ENCODE measurements at places on chromosomes 6 and 20.

DNA sequence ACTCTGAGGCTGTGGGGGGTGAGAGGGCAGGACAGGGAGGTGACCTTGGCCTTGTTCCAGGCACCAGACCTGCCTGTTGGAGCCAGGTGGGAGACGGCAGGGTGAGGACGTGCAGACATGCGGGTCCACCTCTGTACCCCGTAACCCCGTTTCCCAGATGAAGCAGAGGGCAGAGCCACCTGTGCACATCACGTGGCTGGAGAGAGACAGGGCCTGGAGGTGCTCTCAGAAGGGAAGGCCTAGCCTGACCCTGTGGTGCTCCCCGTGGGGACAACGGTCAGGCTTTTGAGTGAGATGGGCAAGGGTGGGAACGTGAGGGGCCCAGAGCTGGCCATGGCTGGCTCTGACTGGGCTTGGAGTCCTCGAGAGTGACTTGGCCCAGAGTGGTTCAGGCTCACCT lies 6.6 kb downstream of the NTSR1 start:
- no peak for DNase-seq

GRCh38 chr20:49615401-49616153 lies 47.6 kb upstream of the PTGIS start:
- no peak for DNase-seq

DNA sequence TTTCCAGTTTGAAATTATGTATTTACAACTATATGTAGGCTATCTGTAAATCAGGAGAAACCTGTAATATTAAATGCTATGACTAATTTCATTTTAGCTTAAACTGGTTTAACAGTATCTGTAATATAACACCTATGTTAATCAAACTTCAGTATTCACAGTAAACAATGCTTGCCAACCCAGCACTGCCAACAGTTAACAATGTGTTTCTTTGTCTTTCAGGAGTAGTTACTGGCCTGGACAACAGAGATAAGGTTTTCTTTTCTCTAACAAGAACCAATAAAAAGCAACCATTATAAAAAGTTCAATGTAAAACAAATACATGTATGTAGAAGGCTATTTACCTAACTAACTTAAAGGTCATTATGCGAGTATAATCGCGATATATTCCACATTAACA lies 158.8 kb downstream of the CDK19 start:
- DNase-seq, result no peak

DNA sequence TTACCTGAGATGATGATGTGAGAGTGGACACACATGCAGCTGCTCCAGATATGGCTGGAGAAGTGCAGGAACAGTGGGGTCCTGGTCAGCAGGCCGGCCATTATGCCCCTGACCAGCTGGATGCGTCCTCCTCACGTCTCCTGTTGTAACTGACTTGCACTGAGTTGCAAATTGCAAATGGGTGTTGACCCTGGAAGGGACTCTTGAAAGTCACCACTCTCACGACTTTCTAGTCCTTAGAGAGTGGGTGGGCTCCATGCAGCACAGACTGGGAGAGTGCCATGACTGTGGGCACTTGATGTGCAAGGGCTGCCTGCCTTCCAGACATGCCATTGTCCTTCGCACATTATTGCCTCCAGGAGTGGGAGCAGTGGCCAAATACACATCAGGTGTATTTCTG lies 10.8 kb downstream of the FAM83D start:
- no peak for DNase-seq

DNA sequence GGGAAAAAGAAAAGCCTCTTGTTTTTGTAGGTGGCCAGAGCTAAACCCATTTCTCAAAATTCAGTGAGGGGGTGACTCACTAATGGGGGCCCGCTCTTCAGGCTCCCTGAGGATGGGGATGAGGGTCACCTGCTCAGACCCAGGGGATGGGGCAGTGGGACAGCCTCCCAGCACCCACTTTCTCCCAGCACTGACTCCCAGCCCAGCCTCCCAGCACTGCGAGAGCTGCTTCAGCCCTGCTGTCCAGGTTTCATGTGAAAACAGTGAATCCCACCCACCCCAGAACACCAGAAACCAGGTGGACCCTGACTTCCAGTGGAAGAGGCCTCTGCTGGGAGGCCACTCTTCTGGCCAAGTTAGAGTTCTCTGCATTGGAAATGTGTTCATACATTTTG lies 362.6 kb downstream of the CDH4 start:
- no peak for DNase-seq

DNA sequence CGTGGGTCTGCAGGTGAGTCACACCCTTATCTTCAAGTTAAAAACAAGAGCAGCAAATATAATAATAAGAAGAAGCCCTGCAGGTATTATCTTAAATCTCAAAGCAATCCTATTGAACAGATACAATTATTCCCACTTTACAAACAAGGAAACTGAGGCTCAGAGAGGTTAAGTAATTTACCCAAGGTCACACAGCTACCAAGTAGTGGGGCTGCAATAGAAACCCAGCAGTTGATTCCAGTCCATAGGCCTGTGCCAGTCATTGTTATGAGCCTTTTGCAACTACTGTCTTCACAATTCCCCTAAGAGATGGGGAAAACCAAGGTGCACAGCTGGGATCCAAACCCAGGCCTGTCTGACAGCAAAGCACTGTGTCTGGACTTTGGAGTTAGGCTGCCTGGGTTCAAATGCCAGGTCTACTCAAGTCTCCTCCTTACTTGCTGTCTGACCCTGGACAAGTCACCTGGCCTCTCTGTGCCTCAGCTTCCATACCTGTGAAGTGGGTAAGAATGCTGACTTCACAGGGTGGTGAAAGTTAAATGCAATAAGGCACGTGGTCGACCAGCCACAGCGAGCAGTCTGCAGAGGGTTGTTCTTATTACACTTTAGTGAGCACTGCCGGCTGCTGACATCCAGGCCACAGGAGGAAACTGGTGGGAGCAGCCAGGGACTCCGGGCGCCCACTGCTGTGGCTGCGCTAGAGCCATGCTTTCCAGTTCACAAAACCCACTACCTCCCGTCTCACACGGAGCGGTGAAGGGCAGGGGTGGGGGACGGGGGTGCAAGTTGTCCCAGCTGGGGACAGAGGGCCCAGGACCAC lies 6.1 kb downstream of the MYL9 start:
- DNase-seq, result no peak

GRCh38 chr6:56448046-56448445 lies 194.6 kb downstream of the DST start:
- DNase-seq, result no peak

- DNase-seq, result no peak
Observed at GRCh38 chr6:144264270-144265060, 20.7 kb upstream of the UTRN start.

- DNase-seq, result no peak
Observed at GRCh38 chr6:1606780-1607515, 2.8 kb upstream of the FOXC1 start.

DNA sequence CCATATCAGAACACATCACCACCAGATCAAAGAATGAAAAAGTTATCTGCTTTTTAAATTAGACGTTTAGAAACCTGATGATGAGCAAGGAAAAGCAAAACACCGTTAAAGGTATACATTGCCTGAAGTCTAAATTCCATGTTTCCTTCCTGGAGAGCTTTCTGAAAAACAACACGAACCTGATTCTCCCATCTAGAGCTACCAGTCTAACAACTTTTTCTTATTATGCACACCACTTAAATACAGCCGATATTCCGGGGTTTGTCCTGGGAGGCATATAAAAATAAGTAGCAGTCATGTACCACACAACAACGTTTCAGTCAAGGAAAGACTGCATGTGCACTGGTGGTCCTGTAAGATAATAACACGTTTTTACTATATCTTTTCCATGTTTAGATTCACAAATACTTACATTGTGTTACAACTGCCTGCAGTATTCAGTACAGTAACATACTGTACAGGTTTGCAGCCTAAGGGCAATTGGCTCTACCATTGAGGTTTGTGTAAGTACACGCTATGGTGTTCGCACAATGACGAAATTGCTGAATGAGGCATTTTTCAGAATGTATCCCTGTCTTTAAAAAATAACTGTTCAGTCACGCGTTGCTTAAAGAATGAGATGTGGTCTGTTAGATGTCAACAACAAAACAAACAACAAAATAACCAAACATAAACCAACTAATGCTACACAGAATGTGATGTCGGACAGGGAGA lies 19.1 kb upstream of the LYRM2 start:
- no peak for DNase-seq

DNA sequence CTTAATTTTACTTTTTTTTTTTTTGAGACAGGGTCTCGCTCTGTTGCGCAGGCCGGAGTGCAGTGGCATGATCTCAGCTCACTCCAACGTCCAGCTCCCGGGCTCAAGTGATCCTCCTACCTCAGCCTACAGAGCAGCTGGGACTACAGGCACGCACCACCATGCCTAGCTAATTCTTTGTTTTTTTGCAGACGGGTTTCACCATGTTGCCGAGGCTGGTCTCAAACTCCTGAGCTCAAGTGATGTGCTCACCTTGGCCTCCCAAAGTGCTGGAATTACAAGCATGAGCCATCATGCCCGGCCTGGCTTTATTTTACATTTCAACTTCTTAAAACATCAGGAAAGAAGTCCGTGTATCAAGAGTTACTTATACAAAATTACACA lies 5.7 kb downstream of the OSER1 start:
- DNase-seq, result no peak

- DNase-seq, result no peak
Observed at GRCh38 chr20:53889411-53890148, 180.8 kb downstream of the BCAS1 start.

GRCh38 chr20:57908704-57909630 lies 199.2 kb upstream of the PMEPA1 start:
- no peak for DNase-seq

GRCh38 chr6:156977527-156978291 lies 200.5 kb downstream of the ARID1B start:
- peak; percentile 38 for DNase-seq

DNA sequence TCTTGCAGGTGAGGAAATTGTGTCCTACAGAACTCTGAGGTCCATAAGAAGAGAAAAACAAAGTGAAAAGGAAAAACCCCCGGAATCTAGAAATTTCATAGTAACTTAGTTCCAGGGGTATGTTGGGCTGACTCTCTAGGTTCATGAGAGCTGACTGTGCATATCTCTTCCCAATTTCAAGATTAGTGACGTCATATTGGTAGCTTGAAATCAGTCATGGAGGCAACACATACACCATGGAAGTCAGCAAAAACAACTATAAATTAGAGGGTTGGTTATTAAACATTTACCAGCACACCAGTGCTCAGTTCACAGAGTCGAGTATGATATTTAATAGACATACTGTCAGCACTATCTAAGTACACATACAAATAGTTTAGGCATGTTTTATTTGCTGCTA lies 49.8 kb downstream of the PHACTR1 start:
- no peak for DNase-seq

GRCh38 chr6:145147981-145148749 lies 587.2 kb downstream of the EPM2A start:
- DNase-seq, result no peak

GRCh38 chr6:30555816-30556065 lies 548 bp downstream of the GNL1 start:
- no peak for DNase-seq

DNA sequence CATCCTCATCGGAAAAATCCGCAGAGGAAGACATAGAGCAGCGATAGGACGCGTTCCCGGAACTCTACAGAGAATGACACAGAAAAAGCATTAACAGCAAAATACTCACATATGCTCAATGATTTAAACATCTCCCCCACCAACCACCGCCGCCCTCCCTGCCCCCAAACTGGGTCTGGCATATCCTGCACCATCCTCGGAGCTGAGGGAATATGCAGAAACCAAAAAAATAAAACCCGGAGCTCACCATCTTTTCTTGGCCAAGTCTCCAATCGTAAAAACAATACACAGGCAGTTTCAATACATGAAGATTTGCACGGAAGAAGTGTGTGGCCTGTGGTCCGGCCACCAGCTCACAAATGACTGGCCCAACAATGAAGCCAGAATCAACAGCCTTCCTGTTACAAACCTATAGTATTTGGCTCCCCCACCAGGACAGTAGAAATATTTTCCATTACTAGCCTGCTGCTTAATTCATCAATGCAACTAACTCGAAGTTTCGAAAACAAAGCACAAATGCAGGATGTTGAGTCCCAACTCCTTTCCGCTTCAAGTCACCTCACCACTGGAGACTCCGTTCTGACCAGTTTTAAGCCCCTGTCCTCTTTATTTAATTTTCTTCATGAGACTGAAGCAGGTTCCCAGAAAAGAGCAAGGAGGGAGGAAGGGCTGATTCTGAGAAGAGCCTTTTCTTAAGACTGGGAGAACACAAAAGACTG lies 103.2 kb upstream of the BEND6 start:
- peak; percentile 94 for DNase-seq

All from NCI-H510A treated with DMSO at 0.1 percent for 48 hours (cell line).